K562 (cell line): ENCODE measurements at places on chromosomes 6 and 20. TPM values are rescaled to one million over a fixed set of nuclear protein-coding genes. Genes with fewer than 3 reads are reported as not detected.

SIRPB2 gene
- not detected in 2 replicates for total RNA-seq

- H3K36me3 ChIP-seq: no peaks in the 10 kb centered on the region
- H3K27me3 ChIP-seq: no peaks in the 10 kb centered on the region
- DNase-seq: no peak
- no peak overlapping the region for H3K4me3 ChIP-seq
- H3K4me1 ChIP-seq: no peaks in the 10 kb centered on the region
Observed at GRCh38 chr6:22206106-22206505, 90.7 kb downstream of the PRL start.

DNA sequence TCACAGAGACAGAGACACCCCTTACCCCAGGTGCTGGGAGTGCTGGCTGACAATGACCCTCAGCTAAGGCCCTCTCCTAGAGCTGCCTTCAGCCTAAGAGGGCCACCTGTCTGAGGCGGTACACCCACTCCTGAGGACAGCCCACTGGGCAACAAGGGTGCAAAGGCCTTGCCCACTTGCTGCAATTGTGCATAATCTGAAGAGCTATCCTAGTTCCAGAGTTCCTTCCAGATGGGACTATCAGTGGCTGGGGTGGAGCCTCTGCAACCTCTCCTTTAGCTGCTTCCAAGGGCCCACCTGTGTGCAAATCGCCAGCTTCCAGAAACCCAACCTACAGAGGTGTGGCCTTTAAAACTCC, 87.5 kb downstream of the PREX1 start:
- H3K4me3 ChIP-seq: no peak overlapping the region
- DNase-seq: no peak
- no peak overlapping the region for H3K27ac ChIP-seq
- no peaks in the 10 kb centered on the region for H3K27me3 ChIP-seq

- no peak overlapping the region for H3K27ac ChIP-seq
- H3K27me3 ChIP-seq: no peaks in the 10 kb centered on the region
- no peak overlapping the region for H3K4me3 ChIP-seq
- H3K36me3 ChIP-seq: no peaks in the 10 kb centered on the region
- H3K4me1 ChIP-seq: no peaks in the 10 kb centered on the region
Observed at GRCh38 chr20:13251106-13251903, 30.2 kb downstream of the ISM1 start.

- H3K4me1 ChIP-seq: no peaks in the 10 kb centered on the region
- no peaks in the 10 kb centered on the region for H3K27me3 ChIP-seq
- H3K27ac ChIP-seq: no peak overlapping the region
- DNase-seq: no peak
- no peak overlapping the region for H3K4me3 ChIP-seq
- H3K36me3 ChIP-seq: no peaks in the 10 kb centered on the region
Observed at GRCh38 chr6:23272536-23272935, 703.2 kb downstream of the HDGFL1 start.
